ENCODE measurements at places on chromosomes 6 and 20.

- no peak for DNase-seq
These were observed 27.3 kb upstream of the SLC22A23 start for GRCh38 chr6:3484192-3484591.

DNA sequence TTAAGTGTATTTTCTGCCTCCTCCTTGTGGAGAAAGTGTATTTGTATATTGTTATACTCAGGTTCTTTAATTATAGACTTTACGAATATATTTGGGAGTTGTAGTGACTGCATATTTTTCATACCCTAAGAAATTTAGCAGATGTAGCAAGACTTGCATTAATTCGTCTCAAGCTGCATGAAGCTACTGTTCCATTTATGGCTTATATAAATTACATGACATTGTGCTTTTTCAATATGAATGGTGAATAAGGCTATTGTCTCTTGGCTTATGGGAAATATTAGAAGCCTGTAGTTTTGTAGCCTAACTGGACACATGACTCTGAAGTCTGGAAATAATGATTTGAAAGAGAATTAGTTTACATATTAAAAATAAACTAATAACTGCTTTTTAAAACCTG, 2.4 kb downstream of the ADGRG6 start:
- DNase-seq = no peak

GRCh38 chr20:34301587-34302311, 1.4 kb downstream of the AHCY start:
- no peak for DNase-seq

- DNase-seq = no peak
These were observed 221.6 kb upstream of the CDYL start for GRCh38 chr6:4554645-4555044.

GRCh38 chr6:75412969-75413662, 80.5 kb downstream of the FILIP1 start:
- DNase-seq = no peak

GRCh38 chr20:32830437-32830836, 10.7 kb downstream of the MAPRE1 start:
- no peak for DNase-seq

DNA sequence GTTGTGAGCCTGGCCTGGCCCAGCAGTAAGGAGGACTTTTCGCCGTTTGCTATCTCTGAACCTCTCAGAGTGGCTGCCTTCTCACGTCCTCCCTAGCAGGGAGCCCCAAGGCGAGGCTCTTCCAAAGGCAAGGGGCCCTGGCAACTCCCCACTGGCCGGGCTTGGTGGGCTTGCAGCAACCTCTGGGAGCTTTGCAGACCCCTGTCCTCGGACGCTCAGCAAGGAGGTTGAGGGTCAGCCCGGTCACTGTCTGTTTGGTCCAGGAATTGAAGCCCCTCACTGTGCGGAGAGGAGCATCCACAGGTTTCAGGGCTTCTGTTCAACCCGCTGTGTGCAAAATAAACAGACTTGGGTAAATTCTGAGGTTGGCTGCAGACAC, 28.2 kb upstream of the TBXT start:
- DNase-seq = no peak

GRCh38 chr20:17625246-17626051, 55.6 kb downstream of the DSTN start:
- no peak for DNase-seq

DNA sequence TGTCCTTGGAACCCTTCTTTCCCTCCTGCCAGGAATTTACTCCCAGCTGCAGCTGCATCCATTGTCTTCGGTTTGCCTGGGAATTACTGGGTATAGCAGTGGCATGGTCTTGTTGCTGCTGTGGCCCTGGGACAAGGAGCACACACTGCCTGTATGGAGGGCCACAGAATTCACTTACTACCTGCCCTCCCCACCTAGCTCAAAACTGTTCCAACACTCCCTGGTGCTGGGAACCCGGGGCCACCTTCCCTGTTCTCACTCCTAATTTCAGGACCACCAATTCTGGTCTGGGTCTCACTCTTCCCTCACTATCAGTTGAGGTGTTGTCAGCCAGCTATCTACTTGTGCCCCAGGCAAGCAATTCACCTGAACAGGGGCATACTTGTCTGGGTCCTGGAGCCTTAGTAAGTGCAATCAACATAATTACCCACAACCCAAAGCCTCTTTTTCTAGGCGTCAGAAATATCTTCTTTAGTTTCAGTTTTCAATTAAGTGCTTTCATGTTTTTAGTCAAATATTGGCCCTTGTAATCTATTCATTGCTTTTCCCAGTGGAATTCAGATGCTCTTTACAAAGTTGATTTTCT, 47.2 kb downstream of the METTL24 start:
- DNase-seq = no peak

GRCh38 chr6:30625511-30625910, 1.2 kb upstream of the ATAT1 start:
- DNase-seq = no peak

DNA sequence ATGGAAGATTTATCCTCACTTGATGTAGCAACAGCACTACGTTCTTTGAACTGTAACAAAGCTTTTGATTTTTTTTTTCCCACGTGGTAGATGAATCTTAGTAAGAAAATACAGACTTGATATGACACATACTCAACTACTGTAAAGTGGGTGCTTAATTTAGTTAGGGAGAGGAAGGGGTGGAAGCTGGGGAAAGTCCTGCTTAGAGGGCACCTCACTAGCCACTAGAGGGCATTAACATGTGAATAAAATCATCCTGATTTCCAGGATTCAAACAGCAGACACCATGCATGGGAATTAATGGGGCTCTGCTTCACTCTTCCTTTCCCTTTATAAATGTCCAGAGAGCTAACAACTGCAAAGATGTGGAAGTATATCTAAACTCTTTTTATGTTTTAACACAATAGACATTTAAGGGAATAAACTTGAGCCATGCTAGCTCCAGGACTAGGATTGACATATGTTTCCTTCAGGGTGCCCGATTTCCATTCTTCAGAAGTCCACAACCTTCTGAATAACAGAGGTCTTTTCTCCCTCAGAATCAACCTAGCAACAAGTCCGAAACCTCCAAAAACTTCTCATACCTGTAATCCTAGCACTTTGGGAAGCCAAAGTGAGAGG, 250.1 kb downstream of the ATXN1 start:
- DNase-seq = peak; percentile 43

GRCh38 chr6:7588506-7588905, 1.5 kb upstream of the SNRNP48 start:
- DNase-seq = no peak

DNA sequence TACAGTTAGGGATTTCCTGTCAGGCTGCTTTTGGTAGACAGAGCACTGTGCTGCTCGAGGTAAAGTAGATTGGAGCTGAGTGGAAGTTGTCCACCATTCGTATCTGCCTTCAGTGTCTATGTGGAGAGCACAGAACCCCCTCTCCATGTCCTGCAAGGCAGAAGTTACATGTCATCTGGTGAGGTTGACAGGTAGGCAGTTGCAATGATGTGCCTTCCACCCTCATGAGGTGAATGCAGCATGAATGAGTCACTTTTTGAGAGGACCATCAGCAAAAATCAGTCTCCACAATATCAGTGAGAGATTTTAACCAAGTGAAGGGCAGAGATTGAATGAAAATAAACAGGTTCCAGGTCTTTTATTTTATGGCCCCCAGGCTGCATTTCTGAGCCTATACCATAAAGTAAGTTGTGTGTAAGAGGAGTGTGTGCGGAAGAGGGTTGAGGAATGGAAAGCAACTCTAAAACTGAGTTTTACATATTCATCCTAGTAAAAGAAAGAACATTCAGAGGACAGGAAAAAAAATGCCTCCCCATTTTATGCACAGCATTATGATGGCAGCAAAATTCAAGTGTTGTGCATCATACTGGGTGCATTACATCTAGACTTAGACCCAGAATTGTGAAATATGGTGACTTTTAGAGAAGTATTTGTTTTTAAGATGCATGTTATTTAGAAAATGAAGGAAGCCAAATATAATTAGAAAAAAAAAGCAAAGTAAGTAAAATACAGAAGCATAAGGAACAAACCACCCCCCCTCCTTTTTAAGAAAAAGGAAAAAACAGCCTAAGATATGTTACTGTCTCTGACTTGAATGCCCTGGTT, 15.8 kb downstream of the TRAPPC3L start:
- DNase-seq = no peak

DNA sequence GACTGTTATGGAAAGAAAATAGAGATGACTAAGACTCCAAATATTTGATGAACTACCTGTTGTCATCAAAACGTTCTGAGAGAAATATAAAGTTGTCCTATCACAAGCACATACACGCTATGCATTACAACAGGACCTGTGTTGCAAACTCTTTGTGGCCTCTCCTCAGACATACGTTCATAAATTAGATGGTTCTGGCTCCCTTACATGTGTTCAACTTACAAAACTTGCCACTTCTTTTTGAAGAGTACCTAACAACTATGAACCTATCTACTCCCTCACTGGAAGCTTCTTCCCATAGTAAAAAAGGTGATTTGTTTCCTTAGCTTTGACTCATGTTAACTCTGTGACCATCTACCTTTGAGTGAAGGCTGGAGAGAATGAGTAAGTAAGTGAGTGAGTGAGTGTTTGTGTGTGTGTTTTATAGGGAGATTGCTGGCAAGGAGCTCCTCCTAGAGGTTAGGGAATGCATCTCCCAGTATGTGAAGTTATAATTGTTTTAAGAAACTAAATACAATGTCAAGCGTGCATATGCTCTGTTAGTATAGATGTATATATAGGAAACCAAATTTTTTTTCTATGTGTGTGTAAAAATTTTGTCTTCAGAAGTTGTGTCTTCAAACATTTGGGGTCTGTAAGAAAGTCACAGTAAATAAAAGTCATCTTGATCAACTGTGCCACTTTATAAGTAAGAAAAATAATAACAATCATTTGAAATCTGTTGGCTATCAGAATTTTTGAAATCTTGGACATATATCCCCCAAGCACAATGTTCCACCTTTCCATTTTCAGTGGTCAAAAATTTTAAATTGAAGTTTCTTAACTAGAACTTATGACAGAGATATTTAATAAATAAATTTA, 1211.1 kb upstream of the GJE1 start:
- no peak for DNase-seq
